ENCODE measurements at places on chromosomes 13 and 19.
A peak's percentile ranks its signal among the peaks of the same experiment; 100 is the strongest.

GRCh38 chr13:98483601-98484288, 93.2 kb downstream of the STK24 start:
- no peak for DNase-seq

DNA sequence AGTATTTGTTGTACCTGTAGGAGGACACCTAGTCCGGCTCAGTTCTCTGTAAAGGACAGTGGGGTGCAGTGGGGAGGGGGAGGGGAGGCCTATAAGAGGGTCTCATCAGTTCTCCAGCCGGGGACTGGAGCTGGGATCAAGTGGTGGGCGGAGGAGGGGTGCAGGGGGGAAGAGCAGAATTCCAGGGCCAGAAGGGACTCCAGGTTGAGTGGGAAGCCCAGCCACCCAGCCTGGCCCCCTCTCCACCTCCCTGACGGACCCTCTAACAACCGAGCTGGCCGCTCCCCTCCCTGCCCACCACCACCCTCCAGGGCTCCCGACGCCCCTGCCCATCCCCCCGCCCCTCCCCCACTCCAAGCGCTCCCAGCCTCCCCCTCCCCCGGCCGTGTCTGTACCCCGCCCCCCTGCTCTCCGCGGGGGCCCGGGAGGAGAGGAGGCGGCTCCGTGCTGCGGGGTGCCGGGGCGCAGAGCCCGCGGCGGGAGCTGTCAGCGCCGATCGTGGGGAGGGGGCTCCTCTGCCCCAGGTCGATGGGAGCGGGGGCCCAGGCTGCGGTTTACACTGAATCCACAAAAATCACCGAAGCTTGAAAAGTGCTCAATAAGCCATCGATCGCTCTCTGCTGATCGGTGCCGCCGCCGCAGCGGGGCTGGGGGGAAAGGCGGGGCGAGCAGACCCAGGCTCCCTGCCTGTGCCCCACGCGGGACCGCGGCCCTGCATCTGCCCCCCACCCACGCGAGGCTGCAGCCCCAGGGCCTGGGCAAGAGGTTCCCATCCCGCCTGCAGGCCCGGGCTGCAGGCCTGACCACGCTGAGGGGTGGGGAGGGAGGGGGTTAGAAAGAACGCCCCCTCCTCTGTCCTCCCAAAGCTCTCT, 34.6 kb upstream of the ONECUT3 start:
- no peak for DNase-seq

DNA sequence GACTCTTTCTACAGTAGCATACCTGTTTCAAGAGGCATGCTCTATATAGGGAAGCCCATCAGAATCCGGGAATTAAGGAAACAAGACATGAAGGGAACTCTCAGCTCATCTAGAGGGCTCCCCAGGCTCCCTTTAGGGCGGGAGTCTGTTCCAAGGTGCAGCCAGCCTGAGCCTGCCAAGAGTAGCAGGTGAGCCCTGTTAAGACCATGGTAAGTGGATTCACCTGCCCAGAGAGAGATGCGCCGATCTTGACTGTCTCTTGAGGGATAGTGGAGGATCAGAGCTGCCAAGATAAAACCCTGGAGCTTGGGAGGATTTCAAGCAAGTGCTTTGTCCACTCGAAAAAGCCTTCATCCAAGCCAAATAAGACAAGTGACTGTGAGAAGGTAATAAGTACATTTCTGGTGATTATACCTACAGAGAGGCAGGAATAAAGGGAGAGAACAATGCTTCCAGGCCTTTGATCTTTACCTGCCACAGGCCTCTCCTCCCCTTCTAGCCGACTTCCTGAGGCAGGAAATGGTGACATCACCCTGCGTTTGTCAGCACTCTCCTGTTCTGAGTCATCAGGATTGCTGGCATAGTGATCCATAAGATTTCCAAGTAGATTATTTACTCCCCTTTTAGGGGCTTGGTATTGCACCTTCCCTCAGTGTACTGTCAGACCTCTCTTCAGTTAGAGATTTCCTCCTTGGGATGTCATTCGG, 31.5 kb downstream of the KLF5 start:
- peak; percentile 81 for DNase-seq

DNA sequence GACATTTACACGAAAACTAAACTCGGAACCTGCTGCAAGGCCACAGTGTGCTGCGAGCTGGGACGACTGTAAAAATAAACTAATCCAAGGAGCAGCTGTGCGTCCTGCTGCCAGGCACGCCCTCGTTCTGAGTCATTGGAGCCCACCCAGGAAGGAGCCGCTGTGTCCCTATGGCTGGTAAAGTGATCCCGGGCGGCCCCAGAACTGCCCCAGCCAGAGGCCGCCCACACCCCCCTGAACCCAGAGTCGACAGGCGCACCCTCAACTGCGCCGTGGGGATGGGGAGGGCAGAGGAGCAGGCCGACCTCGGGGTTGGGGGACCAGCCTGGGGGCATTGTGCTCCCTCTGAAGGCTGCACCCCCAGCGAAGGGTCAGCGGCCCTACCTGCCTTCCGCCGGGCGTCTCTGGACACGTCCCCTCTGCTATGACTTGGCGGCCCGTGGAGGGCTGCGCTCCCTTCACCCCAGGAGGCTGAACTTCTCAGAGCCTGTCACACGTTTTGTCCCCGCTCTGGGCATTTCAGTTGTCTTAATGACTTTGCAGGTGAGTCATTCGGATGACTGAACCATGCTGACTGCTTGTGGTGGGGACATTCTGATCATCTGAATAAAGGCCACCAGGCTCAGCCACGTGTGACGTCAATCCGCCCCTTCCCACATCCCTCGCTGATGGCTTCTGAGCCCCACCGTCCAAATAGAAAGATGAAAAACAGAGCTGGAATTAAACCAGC, 42.7 kb downstream of the ADPRHL1 start:
- no peak for DNase-seq

GRCh38 chr13:37775871-37776270, 93.7 kb downstream of the TRPC4 start:
- DNase-seq, result no peak

GRCh38 chr13:79626924-79627323, 146.0 kb downstream of the NDFIP2 start:
- DNase-seq, result no peak

GRCh38 chr13:46389457-46390451, 2.7 kb upstream of the RUBCNL start:
- DNase-seq, result no peak

GRCh38 chr13:72782717-72783116, 784 bp downstream of the PIBF1 start:
- DNase-seq, result no peak

- no peak for DNase-seq
Observed at GRCh38 chr19:37999309-38000213, 92.6 kb downstream of the SIPA1L3 start.

DNA sequence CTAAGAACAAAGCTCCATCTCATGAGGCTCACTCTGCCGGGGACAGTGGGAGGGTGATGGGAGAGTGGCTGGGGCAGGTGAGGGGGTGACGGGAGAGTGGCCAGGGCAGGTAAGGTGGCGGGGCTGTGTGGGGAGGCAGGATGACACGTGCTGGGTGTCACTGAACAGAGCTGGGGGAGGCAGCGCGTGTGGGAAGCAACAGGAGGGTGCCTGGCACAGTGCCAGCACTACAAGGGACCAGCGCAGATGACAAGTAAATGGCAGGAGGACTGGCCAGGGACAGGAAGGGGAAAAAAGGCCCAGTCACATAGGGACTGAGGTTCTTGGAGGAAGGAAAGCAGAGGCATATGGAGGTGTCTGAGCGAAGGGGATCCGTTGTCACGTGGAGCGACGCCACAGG, 129.9 kb downstream of the RNF17 start:
- DNase-seq, result no peak

DNA sequence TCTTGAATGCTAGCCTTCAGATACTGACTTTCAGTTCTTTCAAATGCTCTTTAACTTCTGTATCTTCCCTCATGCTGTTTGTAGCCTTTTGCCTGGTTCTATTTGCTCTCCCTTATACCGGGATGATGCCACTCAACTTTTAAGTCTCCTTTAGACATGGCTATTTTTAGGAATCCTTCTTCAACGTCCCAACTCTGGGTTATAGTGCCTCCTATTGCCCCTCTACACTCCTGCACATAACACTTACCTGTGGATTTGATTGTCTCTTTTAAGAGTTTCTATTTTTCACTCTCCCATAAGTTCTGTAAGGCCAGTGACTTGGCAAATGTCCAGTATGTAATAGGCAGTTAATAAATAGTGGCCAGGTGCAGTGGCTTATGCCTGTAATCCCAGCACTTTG, 343.0 kb downstream of the KLF5 start:
- DNase-seq, result no peak

DNA sequence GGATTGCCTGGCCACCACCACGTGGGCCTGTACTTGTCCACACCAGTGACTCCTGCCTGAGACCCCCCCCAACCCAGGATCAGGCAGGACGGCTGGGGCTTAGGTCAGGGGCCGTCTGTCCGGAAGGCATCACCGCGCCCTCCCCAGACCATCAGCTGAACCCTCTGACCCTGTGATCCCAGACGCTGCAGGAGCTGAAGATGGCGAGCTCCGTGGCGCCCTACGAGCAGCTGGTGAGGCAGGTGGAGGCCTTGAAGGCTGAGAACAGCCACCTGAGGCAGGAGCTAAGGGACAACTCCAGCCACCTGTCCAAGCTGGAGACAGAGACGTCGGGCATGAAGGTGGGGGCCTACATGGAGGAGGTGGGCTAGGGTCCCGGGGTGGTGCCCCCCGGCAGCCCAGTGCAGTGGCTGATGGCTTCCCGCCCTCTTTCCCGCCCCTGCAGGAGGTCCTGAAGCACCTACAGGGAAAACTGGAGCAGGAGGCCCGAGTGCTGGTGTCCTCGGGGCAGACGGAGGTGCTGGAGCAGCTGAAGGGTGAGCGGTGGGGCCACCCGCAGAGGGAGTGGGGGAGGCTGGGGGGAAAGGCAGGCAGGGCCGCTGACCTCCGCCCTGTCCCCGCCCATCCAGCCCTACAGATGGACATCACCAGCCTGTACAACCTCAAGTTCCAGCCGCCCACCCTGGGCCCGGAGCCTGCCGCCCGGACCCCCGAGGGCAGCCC, 3.0 kb downstream of the APC2 start:
- DNase-seq, result no peak

DNA sequence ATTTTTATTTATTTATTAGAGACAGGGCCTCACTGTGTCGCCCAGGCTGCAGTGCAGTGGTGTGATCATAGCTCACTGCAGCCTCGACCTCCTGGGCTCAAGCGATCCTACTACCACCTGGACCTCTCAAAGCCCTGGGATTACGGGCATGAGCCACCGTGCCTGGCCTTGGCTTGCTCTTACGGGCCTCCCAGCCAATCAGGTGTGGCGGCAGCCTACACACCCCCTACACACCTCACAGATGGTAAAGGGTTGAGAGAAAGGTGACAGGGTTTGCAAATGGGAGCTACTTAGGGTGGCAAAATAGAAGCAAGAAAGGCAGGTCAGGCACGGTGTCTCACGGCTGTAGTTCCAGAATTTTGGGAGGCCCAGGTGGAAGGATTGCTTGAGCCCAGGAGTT, 1.0 kb upstream of the ZBTB32 start:
- DNase-seq, result peak; percentile 14
